ENCODE measurements at places on chromosomes 2 and 18.

GRCh38 chr2:23480957-23481797 lies 96.2 kb downstream of the KLHL29 start:
- no peak for DNase-seq

DNA sequence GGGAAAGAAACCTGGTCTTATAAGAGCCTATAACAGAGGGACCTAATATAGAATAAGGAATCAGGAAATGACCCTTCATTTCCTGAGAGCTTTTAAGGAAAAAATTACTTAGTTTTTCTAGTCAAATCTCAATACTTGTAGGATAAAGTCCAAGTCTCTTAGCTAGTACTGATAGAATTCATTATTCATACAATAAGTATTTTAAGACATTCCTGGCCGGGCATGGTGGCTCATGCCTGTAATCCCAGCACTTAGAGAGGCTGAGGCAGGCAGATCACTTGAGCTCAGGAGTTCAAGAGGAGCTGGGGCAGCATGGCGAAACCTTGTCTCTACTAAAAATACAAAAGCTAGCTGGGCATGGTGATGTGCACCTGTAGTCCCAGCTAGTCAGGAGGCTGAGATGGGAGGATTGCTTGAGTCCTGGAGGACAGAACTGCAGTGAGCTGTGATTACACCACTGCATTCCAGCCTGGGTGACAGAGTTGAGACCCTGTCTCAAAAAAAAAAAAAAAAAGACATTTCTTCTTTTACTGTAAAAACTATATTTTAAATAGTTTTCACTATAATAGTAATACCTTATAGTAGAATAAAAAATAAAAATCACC lies 3.2 kb downstream of the RAB3GAP1 start:
- DNase-seq: no peak

- no peak for DNase-seq
Measured at GRCh38 chr18:77073336-77074093, 59.1 kb downstream of the MBP start.

- DNase-seq: no peak
Measured at GRCh38 chr2:36476411-36476810, 120.8 kb downstream of the CRIM1 start.

DNA sequence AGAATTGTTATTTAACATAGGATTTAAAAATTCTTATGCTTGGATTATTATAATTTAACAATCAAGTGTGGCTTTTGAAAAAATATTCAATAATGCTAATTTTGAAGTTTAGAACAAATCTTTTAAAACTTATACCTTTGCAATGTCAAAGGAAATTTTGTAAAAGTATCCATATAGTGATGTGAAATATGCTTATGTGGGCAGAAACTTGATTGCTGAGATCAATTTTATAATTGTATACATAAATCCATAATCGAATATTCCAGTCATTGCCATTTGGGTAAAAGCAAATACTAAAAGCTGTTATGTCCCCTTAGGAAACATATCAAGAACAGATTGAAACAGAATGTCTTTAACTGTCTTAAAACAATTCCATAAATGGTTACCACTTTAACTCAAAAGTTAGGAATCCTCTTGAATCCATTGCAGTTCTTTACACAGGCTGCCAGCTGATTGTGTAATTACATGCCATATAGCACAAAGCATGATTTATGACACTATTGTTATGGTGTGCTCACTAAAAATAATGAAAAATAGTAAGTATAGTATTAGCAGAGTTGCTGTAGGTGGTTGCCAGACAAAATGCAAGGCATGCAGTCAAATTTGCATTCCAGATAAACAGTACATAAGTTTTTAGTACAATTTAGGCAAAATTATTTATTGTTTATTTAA lies 24.2 kb downstream of the PLCL1 start:
- no peak for DNase-seq

DNA sequence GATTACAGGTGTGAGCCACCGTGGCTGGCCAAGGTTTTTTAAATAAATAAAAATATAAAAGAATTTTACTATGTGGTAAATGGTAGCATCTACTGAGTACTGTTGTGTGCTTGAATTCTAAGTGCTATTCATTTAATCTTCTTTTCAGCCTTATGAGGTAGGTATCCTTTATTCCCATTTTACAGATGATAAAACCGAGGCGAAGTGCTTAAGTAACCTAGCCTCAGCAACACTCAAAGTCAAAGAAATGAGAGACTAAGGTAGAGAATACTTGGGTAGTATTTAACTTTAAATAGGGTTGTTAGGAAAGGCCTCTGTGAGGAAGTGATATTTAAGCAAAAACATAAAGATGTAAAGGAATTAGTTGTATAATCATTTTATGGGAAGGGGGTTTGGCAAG lies 5.7 kb upstream of the THOC1 start:
- no peak for DNase-seq

All from activated naive CD4-positive, alpha-beta T cell treated with anti-CD3 and anti-CD28 coated beads for 36 hours (primary cell).